Kidney tubule cell (primary cell): ENCODE measurements at places on chromosomes 7 and 10.

- no peak for DNase-seq
Observed at GRCh38 chr10:109393425-109393824, 529.9 kb downstream of the XPNPEP1 start.

GRCh38 chr7:151139071-151139790, 28.3 kb downstream of the GBX1 start:
- DNase-seq: no peak

DNA sequence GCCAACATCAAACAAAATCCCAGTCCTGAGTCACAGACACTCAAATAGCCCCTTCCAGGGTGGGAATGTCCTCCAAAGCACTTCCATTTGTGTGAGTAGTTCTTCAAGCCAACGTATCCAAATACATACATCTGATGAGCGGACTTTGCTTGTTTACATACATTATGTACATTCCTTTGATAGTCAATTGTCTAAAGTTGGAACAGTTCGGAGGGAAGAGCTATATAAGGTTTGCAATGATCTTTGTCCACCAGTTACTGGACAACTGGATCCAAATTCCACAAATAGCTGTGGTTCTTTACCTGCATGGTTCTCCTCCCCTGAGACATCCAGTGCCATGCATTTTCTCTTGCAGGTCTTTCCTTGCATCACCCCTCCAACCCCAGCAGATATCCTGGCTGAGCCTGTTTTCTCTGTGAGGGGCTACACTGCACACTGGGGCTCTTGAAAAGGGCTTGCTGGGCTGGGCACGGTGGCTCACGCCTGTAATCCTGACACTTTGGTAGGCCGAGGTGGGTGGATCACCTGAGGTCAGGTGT, 4.7 kb upstream of the MGMT start:
- DNase-seq: no peak

- DNase-seq: no peak
Observed at GRCh38 chr7:91569728-91570457, 305.7 kb downstream of the FZD1 start.

DNA sequence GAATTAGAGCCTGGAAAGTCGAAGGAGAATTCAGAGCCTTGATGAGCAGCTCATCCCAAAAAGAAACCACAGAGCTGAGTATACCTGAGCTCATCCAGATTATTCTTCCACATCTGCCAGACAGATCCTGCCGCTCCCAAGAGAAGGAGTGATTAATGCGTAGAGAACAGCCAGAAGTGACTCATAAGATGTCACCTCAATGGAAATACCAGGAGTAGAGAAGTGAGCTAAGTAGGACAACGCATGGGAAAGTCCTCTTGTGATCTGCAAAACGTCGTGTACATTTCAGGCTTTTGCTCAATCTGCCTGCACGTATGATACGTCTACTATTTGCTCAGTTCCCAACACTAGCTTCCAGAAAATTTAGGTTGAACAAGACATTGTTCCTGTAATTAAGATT, 230.5 kb upstream of the AUTS2 start:
- peak; percentile 16 for DNase-seq

- no peak for DNase-seq
Observed at GRCh38 chr7:87330942-87331341, 14.5 kb upstream of the CROT start.

- DNase-seq: peak; percentile 78
Observed at GRCh38 chr7:93890041-93890463, 501 bp downstream of the TFPI2 start.

DNA sequence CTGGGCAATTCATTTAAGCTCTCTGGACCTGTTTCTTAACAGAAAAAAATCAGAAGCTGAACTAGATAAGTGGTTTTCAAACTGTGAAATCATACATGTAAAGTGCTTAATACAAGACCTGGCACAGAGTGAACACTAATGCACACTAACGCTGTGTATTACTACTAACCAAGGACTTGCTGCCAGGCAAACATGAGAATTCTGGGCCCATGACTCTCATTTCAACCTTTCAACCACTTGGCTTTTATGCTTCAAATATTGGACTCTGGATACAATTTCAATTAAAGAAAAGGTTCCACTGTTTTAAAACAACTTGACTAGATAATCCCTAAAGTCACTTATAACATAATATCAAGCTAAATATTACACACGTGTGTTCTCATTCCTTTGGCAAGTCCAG, 73.4 kb downstream of the SRPK2 start:
- DNase-seq: no peak

DNA sequence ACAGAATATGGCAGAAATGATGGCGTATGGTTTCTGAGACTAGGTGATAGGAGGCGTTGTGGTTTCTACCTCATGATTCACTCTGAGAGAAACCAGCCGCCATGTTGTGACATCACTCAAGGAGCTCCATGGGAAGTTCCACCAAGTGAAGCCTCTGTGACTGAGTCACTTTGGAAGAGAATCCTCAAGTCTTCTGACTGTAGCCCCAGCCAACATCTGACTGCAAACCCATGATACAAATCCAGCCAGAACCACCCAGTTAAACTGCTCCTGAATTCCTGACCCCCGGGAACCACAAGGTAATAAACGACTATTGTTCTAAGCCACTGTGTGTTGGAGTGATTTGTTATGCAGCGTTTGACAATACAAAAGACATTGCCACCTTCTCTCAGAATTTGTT, 91.1 kb upstream of the CARD11 start:
- DNase-seq: no peak

DNA sequence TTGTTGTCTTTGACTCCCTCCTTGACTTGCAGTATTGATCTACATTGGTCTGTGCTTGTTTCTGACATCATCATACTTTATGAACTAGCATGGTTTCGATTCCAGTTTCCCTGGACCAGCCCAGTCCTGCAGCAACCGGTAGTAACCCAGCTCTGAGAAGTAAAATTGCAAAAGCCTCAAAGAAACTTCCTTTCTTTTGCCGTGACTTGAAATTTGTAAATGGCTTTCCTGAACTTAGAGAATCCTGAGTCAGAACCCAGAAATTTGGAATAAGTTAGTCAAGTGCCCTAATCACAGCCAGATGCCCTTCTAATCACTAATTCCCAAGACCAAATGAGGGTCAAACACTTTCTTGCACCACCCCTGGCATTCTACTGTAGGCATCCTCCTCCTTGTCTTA, 15.0 kb downstream of the TAS2R60 start:
- no peak for DNase-seq

DNA sequence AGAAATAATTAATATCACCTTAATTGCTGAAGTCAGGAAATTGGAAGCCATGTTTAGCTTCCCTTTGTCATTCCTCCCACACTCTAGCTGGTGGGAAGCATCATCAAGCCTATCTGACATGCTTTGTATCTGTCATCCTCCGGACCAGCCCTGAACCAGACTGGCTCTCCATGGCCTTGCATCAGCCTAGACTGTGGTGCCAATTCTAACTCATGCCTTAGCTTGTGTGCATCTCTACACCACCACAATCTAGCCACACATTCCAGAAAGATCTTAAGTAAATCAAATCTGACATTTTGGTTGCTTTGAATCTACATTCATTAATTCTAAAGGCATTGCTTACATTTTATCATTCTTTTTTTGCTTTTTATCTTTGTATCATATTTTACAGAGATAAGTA, 196.4 kb upstream of the VSTM2A start:
- DNase-seq: no peak
